ENCODE measurements at places on chromosomes 5 and 9. TPM values are rescaled to one million over a fixed set of nuclear protein-coding genes. Genes with fewer than 3 reads are reported as not detected.

- DNase-seq = no peak
These were observed 21.0 kb upstream of the OSMR start for GRCh38 chr5:38824821-38825220.

DNA sequence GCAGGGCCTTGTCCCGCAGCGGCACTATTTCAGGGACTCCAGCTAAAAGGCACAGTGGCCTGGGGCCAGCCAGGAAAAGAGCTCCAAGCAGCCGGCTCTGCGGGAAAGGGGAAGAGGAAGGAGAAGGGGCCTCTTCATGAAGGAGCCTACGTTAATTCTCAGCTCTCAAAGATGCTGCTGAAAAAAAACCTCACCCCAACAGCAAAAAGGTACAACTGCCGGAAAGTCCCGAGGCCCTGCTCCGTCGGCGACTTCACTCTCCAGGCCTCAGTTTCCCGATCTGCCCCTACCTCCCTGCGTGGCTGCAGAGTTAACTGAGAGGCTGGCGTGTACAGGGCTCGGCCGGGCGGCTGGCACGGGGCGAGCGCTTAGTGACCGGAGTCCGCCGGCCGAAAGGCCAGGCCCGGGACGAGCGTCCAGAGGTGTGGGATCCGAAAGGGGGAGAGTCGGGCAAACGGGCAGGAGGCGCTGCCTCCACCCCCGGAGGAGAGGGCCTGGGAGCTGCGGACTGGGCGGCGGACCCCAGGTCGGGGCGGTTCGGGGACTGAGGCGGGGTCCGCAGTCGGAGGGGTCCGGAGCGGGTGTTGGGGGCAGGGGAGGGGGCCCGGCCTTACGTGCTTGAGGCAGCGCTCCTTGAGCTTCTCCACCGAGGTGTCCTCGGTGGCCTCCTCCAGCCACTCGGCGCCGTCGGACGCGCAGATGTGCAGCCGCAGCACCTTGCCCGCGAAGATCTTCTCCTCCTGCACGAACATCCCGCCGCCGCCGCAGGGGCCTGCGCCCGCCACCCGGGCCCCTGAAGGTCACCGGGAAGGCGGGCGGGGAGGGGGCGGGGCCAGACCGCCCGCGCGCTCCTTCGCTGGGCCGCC, 529 bp downstream of the UBAC1 start:
- no peak for DNase-seq

DNA sequence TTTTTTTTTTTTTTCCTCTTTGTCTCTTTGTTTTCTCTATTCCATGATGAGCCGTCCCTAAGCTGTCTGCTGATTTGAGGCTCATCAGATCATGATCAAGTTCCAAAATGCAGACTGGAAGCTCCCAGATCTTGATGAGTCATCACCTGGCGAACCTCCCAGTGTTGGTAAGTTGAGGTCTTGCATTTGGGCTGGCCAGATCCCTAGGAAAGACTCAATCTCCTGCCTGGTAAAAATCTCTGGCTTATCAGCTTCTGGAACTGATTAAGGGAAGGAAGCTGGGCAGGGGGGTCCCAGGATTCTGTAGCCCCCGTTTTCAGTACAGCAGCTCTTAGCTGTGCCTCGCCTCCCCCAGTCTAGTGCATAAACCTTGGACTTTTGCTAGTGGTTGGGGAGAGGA, 69.0 kb downstream of the TSPAN17 start:
- DNase-seq = peak; percentile 77

DNA sequence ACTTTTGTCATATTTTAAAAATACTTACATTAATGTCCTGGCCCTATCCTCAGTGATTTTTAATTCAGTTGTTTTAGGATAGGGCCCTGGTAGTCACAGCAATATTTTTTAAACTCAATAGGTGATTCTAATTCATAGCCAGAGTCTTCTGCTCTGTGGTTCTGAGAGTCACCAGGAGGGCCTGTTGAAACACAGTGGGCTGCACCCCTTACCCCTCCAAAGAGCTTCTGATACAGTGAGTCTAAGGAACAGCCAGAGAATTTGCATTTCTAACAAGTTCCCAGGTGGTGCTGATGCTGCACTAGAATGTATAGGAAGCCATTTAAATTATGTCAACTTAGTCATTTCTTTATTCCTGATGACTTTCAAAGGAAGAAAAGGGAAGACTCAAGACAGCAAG, 458.3 kb upstream of the ARRDC3 start:
- DNase-seq = no peak

DNA sequence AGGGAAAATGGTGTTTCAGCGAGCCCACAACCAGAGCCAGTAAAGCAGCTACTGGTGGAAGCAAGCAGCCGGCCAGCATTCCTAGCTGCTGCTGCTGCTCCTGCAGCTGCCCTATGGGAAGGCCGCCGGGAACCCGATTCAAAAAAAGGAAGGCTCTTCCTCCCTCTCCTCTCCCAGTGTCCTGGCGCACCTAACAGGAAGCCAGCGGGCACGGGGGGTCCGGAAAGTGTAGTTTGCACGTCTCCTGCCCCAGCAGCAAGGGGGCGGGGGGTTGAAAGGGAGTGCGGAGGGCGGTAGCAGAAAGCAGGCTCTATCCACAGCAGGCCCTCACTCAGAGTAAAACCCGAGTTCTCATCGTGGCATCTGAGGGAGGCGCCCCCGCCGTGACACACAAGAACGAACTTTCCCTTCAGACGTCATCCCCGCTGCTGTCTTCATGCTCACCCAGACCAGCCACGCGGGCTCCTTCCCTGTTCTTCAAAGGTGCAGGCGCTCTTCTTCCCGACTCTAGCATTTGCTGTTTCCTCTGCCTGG, 16.5 kb downstream of the GRXCR2 start:
- DNase-seq = peak; percentile 83

GRCh38 chr5:24547132-24547531, 97.6 kb downstream of the CDH10 start:
- no peak for DNase-seq

DNA sequence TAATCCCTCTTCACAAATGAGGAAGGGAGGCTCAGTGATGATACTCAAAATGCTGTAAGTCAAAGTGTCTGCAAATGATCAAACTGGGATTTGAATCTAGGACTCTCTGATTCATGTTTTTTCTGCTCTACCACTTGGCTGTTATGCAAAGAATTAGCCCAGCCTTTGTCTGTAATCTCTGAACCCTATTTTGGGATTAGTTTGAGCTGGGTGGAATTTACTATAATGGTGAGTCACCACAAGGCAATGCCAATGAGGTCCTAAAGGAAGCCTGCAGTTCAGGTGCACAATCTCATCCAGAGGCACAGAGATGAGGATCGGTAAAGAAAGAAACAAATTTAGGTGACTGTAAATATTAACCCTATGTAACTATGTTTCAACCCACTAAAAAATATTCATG, 29.2 kb downstream of the RFK start:
- DNase-seq = peak; percentile 38

- DNase-seq = no peak
These were observed 38.2 kb downstream of the AQP7 start for GRCh38 chr9:33364127-33364526.

- no peak for DNase-seq
These were observed 182.8 kb downstream of the CACNA1B start for GRCh38 chr9:138060365-138060764.

GRCh38 chr9:79769476-79770275, 197.9 kb downstream of the TLE4 start:
- peak; percentile 7 for DNase-seq

- peak; percentile 42 for DNase-seq
These were observed 200.8 kb upstream of the MEF2C start for GRCh38 chr5:89083791-89084190.

DNA sequence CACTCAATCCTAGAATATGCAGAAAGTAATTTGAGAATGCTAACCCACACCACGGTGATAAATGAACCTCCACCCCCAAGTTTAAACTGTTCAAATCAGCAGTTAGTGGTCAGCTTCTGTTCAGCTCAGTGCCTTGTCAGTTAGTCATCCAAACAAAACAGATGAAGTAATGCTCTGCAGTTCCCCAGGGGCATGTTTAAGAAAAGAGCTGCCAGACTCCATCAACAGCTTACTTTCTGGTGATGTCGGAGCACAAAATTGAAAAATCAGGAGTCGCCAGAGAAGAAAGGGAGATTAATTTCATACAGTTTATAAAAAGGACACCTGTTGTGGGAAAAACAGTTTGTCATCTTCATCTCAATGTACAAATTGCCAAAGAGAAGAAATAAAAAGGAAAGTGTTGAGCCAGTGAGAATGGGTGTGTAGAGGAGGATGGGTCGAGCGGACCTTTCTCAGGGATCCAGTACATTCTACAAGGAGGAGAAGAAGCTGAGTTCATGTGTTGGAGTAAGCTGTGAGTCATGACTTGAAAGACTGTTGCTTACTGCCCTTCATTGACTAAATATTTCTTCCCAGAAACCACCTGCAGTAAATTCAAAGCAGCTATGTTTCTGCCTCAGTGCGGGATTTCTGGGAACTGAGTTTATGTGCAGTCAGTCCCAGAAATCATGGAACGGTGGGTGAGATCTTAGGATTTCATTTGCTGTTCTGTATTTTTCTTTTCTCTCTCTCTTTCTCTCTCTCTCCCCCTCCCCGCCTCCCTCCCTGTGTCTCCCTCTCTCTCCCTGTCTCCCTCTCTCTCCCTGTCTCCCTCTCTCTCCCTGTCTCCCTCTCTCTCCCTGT, 13.7 kb downstream of the TRIO start:
- DNase-seq = peak; percentile 99

GRCh38 chr5:160451281-160451680, 29.6 kb downstream of the PTTG1 start:
- no peak for DNase-seq

DNA sequence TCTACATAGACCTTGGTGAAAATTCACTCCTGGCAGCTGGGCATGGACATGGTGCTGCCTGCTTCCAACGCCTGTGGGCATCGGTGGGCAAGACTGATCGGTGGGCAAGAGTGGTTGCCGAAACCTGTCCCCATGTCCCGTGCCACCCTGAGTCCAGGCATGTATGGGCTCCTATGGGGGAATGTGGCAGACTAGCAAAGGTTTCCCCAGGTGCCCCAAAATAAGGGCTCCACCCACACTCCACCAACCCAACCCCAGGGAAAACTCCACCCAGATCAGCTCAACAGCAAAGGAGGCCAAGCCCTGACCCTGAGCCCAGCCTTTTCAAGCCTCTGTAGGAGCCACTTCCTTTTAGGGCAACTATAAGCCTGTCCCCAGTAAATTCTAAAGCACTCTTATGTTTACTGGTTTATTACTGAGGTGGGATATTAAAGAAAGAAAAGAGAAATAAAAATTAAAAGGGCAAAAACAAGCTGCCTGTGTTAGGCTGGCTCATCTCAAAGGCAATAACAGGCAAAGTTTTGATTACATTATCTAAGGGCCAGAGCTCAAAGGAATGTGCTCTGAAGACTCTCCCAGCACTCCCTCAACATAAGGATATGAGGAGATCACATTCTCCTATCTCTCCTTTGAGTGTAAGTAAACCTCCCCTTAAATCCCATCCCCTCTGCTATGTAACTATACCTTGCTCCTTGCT, 8.9 kb upstream of the SPATA31E1 start:
- peak; percentile 31 for DNase-seq

DNA sequence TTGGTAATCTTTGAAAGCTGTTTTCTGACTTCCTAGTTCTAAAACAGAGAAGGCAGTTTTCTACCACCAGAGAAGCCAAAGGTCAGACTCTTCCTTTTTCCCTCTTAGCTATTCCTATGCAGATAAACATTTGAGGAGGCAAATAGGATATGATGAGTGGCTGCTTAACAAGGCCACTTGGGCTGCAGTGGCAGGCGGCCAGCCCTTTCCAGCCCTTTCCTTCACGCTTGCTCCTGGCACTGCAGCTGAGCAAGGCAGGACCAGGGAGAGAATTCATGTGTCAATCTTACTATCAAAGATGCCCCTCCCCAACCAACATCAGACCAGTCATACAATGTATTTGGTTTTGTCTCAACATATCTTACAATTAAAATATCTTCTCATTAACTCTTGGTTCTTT, 36.8 kb upstream of the RNF38 start:
- peak; percentile 20 for DNase-seq

DNA sequence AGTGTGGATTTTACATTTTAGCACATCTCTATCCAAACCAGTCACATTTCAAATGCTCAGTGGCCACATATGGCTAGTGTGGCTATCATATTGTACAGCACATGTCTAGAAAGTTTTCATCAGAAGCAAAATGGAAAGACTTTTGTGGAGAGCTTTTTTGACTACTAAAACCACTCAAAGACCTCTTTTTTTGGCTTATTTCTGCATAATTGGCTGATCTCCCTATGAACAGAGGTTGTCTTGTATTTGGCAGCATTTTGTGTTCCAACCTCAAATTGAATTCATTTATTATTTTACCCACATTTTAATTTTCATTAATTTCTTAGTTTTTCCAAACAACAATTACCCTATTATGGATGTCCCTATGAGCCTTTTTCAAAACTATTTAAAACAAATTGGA, 395.7 kb downstream of the TLE1 start:
- no peak for DNase-seq

GRCh38 chr5:113503146-113503545, 10.3 kb upstream of the YTHDC2 start:
- DNase-seq = no peak

The GABRA6 gene
- not detected for total RNA-seq

The FAM200C gene
- 6.7 TPM for total RNA-seq

The NUTM2G gene
- not detected for total RNA-seq

The GKAP1 gene
- total RNA-seq = 1.7 TPM

The C6 gene
- total RNA-seq = under 0.01 TPM
